ENCODE measurements at places on chromosomes 4 and X. TPM values are rescaled to one million over a fixed set of nuclear protein-coding genes. Genes with fewer than 3 reads are reported as not detected.

GRCh38 chr4:61517144-61517543 is 317.0 kb downstream of the ADGRL3 start:
- no peak for DNase-seq

DNA sequence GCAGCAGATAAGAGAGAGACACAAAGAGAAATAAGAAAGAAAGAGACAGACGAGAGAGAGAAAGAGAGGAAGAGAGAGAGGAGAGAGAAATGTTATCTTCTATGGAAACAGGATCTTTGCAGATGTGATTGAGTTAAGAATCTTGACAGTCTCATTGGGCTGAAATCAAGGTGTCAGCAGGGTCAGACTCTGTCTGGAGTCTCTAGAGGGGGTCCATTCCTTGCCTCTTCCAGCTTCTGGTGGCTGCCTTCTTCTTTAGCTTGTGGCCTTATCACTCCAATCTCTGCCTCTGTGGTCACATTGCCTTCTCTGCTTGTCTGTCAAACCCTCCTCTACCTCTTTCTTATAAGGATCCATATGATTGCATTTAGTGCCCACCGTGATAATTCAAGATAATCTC is 21.8 kb upstream of the GRPR start:
- DNase-seq: no peak

DNA sequence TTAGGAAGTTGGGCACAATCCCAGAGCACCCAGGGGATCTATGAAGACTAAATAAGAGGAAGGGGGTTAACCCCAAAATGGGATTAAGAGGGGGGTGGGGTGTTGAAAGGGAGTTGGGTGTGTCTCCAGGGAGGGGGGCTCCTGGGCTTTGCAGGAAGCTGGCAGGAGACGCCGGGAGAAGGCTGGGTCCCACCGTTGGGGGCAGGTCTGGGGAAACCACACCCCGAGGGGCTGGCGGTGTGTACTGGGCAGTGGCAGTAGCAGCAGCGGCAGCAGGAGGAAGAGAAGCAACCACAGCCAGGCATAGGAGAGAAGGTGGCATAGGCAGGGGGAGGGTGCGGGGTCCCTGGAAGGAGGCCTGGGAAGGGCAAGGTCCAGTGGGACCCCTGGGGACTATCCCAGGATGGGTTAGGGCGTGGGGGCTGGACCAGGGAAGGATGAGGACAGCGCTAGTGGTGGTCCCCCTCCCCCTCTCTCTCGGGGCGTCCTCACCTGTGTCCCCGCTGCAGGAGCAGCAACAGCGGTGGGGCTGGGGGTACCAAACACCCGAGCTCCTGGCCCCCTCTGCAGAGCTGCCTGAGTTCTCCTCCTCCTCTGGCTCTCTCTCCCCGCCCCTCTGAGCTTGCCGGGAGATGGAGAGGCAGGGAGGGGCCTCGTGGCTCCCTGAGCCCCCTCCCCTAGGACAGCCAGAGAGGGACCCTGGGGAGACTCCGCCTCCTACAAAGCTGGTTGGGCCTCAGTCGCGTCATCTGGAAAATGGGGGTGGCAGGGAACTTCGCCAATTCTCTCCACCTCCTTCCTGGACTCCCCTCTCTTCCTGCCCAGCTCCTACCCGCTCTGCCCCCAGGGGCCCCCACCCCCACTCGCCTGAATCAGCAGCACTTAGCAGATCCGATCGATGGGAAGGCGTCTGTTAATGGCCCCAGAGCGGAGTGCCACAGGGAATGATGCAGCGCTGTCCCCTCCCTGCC is at the start of gene KCND1:
TSS of gene KCND1 (minus strand) at position 596 of the 971 bp plus-strand sequence. CDS start 1,573 bp downstream, outside the sequence.
- peak; percentile 34 for DNase-seq

GRCh38 chrX:729583-730409 is 99.2 kb downstream of the SHOX start:
- DNase-seq: no peak

- DNase-seq: no peak
Observed at GRCh38 chr4:54897590-54897989, 227.8 kb downstream of the KDR start.

DNA sequence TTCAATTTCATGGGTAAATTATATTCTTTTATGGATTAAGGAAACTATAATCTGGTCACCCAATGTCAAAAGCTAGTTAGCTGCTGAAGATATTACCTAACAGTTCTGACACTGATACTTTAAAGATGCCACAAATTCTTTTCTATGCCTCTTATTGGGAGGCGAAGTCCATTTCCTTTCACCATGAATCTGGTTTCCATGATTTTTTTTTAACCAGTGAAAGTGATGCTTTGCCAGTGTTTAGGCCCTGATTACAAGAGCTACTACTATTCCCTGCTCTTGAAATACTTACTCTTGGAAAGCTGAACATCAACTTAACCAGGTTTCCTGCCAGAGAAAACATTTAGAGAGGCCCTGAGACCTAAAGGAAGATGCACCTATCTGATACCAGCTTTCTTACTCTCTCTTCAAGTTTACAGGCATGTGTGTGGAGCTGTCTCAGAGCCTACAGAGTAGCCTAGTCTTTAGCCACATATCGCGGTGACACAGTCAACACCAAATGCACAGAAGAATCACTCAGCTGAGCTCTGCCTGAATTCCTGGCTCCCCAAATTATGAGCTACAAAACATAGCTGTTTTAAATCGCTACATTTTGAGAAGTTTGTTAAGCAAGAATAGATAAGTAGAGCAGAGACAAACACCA is 1280.8 kb downstream of the PCDH7 start:
- no peak for DNase-seq

DNA sequence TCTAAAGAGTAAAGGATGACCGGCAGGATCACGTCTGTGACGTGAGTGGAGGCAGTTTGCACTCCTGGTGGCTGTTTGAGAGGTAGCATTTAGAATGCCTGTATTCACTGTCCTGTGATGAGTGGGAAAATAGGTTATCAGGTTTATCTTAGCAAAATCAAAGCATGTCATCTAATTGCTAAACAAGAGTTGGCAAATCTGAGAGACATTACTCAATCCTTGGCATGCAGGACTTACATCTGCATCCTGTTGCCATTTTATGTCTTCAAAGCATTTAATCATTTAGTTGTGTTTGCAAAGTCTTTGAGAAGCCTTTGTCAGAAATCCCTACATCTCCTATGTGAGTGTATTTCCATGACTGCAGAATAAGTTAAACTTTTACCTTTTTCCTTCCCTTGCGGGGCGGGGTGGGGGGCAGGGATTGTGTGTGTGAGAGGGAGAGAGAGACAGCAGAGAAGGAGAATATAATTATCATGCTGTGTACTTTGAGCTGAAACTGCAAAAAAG is 41.4 kb upstream of the MSANTD1 start:
- no peak for DNase-seq

DNA sequence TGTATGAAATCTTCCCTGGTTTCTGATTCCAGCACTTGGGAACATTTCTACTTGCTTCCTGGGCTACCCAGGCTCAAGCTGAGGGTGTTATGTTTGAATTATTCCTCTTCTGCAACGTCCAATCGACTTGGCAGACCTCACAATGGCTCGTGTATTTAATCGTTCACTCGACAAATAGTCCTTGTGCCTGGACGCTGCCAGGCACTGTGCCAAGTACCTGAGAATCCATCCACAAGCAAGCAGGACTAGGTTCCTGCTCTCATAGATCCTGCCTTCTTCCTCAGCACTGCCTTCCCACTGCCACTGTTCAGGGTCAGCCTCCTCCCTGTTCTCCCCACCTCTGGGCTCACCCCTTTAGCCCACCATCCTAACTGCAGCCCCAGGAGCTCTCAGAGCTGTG is 113.3 kb downstream of the EFNB1 start:
- DNase-seq: no peak

- DNase-seq: peak; percentile 15
Observed at GRCh38 chrX:153381684-153382532, 19.2 kb downstream of the PNMA6E start.

DNA sequence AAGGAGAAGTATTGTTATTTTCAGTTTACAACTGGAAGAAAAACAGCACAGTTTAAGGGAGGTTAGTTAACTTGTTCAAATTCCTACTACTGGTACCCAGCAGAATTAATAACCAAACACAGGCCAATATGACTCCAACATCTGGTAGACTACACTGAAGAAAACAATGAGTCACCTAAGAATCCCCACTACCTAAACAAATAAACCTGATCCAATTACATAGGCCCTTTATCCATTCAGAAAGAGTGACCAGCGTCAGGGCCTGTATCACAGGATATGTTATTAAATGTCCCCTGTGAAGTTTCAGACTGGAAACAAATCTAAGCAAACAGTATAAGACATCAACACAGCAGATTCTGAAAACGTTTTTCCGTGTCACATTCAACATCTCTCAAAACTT is 492.5 kb upstream of the INTU start:
- no peak for DNase-seq

GRCh38 chrX:133365871-133366611 is 49.2 kb downstream of the GPC4 start:
- no peak for DNase-seq

DNA sequence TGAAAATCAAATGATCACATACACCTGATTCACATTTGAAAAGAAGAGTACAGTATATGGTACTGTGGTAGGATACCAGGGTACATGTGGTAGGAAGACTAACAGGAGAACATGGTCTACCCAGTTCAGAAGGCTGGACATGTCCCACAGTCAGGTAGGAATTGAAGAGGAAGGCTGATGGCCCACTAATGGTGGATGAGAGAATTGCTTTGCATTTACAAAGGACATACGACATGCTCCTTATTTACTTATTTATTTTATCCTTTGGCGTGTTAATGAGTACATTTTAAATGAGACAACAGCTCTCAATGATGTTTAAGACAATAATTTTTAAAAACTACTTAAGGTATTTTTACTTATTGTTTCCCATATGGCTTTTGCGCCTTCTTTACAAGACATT is 106.7 kb upstream of the BMP2K start:
- DNase-seq: no peak

DNA sequence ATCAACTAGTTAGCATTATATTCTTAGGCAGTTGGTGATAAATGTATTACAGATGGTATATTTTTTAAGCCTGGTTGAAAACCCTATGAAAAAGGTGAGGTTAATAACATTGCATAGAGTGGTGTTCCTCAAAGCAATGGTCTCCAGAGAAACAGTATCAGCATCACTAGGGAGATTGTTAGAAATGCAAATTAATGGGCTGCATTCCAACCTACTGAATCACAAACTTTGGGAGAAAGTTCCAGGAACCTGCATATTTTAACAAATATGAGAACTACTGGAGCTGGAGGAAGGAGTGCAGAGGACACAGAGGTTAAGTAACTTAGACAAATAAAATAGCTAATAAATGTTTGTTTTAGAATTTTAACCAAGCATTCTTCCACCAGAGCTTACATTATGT is 166.9 kb upstream of the PCDH10 start:
- DNase-seq: no peak

DNA sequence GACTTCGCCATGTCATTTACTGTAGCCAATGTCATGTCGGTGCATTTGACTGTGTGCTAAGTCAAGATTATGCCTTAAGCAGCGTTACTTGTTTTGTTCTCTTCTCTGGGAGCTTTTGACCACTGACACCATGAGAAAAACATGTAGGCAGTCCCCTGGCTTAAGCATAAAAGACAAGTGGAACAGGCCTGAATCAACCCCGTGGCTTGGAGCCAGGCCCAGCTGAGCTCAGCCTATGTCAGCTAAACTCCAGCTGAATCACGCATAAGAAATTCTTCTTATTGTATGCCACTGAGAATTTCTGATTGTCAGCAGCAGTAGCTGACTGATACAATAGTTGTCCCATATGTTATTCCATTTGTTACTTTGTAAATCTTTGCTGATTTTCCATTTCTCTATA is 261.9 kb downstream of the CBLL2 start:
- peak; percentile 6 for DNase-seq

DNA sequence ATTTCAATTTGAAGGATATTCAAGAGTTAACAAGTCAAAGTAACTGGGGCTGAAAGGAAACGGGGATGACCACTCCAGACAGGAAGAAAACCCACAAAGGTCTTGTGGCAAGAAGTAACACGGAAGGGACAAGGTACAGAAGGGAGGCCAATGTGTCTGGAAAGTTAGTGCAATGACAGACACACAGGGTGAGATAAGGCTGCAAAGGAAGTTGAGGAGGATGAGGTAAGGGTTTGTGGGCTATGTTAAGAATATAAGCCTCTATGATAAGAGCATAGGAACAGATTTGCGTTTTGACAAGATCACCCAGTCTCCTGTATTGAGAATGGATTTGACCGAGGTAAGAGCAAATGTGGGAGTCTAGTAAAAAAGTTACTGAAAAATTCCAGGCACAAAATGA is 21.9 kb upstream of the EMCN start:
- no peak for DNase-seq

GRCh38 chr4:111977419-111977965 is 167.8 kb upstream of the FAM241A start:
- DNase-seq: no peak

GRCh38 chrX:14076639-14077038 is 46.9 kb upstream of the GEMIN8 start:
- DNase-seq: no peak

GRCh38 chrX:72054779-72055489 is 76.8 kb downstream of the RTL5 start:
- DNase-seq: no peak

DNA sequence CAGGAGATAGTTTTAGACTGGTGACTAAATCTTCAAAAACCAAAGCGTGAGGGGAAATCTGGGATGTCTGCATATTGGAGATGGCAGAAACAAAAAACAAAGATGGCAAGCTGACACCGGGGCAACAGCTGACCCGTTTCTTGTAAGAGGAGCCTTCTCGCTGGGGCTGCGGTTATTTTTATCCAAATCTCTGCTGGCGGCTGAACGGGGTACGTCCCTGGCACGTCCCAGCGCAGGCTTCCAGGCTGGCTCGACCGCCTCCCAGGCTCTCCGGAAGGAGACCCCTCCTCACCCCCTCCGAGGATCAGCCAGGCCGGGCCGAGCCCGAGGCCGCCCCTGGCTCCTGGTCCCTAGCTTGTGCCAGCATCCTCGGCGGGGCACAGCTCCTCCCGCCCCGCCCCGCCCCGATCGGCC is 403 bp downstream of the SGCB start:
- DNase-seq: peak; percentile 42

- no peak for DNase-seq
Observed at GRCh38 chr4:123783921-123784320, 387.3 kb downstream of the SPRY1 start.

DNA sequence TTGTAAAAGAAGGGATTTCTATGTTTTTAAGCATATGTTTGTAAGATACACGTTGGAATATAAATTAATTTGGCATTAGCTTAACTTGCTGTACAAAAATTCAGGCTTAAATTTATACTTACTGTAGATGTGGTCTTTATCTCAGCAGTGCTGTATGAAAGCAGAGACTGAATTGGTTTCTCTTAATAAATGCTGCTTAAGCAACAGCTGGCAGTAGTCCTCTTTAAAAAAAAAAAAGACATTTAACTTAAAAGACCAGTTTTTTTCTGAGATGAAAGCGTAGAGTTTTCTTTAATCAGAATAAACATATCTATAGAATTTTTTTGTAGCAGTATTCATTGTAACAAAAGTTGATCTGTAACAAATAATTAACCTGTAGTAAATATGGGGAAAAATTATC is 124.6 kb downstream of the RAP1GDS1 start:
- DNase-seq: no peak

Gene PRR32
- 0.28 TPM for polyA plus RNA-seq

Gene TLR10
- not detected for polyA plus RNA-seq

Gene CLNK
- not detected for polyA plus RNA-seq

Gene TLR3
- polyA plus RNA-seq: 0.66 TPM
